ENCODE measurements at places on chromosomes 6 and 20. TPM values are rescaled to one million over a fixed set of nuclear protein-coding genes. Genes with fewer than 3 reads are reported as not detected.

DNA sequence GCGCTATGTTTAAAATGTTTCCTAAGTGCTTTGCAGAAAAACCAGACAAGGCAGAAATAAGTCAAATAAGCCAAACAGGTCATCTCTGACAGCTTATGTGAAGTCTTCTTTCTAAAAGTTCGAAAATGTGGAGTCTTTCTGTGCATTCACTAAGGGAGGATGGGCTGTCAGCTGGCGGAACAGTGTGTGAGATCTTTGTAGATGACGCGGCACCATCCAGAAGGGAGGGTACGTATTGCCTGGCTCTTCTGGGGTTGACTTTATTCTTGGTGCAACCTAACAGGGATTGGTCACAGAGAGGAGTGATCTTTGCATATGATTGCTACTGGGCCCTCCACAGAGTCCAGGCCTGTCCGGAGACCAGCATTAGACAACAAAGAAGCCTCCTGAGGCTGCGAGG, 114.5 kb upstream of the EDN1 start:
- DNase-seq: no peak
- no peak overlapping the region for H3K27ac ChIP-seq
- no peaks in the 10 kb centered on the region for H3K36me3 ChIP-seq
- H3K27me3 ChIP-seq: no peaks in the 10 kb centered on the region
- no peaks in the 10 kb centered on the region for H3K4me1 ChIP-seq

LAMA2 gene
- total RNA-seq: 24.1 TPM

HIVEP1 gene
- 40.1 TPM for total RNA-seq

GRCh38 chr20:56212091-56212490, 36.4 kb upstream of the MC3R start:
- no peak overlapping the region for H3K27ac ChIP-seq
- DNase-seq: no peak
- H3K4me1 ChIP-seq: peaks cover 5% of the 10 kb centered on the region
- no peak overlapping the region for H3K4me3 ChIP-seq

FNDC11 gene
- 0.25 TPM for total RNA-seq

DNA sequence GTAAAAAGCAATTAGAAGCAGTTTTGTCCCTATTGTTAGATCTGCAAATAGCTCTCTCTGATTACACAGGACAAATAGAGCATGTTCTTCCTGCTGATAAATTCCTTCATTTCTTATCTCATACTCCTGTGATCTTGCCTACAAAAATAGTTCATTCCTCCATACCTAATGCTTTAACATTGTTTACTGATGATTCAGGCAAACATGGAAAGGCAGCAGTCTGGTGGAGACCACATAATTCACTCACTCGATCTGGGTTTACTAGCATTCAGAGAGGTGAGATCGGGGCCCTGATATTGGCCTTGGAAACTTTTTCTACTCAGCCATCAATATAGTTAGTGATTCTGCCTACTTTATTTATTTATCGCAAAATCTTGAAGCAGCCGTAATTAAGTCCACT, 20.2 kb downstream of the HLA-DPA1 start:
- no peaks in the 10 kb centered on the region for H3K4me1 ChIP-seq
- DNase-seq: no peak
- H3K36me3 ChIP-seq: no peaks in the 10 kb centered on the region
- H3K27me3 ChIP-seq: peaks cover 11% of the 10 kb centered on the region

- H3K4me1 ChIP-seq: peaks cover 19% of the 10 kb centered on the region
- no peak for DNase-seq
Measured at GRCh38 chr6:27138406-27138805, 109.1 kb upstream of the PRSS16 start.

STK35 gene
- total RNA-seq: 33.6 TPM
